ENCODE measurements at places on chromosomes 3 and 15.

DNA sequence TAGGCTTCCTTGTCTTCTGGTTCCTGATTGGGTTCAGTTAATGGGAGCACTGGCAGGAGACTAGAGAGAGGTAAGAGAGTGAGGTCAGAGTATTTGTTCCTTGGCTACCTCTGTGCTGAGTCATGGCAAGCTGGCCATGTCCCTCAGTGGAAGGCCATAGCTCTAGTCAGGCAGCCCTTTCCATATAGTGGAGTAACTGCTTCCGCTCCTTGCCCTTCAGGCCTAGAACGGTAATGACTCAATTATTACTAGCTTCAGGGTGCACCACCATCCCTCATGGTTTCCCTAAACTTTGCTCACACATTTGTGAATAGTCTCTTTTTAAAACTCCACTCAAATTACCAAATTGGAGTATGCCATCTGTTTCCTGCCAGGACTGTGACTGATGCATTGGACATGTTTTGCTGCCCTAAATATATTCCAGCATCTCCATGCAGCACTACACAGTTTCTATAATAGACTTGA lies 10.5 kb upstream of the ANO10 start:
- DNase-seq = no peak

- no peak for DNase-seq
These were observed 51.2 kb downstream of the LYSMD4 start for GRCh38 chr15:99681990-99682389.

DNA sequence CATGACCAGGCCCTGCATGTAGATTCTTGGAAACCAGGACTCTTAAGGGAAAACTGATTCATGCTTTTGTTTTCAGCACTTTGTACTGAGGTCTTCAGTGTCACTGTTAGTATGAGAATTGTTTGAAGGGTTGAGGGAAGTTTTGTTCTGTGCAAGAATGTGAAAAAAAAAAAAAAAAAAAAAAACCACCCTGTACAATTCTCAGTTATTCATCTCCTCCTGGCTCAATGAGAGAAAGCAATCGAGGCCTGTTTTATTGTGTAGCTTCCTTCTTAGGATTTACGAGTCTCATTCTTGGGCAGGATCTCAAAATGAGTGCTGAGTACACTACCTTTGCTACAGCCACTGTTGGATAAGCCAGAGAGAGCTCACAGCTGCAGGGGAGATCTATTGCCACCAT lies 469.5 kb downstream of the CNTN4 start:
- no peak for DNase-seq

DNA sequence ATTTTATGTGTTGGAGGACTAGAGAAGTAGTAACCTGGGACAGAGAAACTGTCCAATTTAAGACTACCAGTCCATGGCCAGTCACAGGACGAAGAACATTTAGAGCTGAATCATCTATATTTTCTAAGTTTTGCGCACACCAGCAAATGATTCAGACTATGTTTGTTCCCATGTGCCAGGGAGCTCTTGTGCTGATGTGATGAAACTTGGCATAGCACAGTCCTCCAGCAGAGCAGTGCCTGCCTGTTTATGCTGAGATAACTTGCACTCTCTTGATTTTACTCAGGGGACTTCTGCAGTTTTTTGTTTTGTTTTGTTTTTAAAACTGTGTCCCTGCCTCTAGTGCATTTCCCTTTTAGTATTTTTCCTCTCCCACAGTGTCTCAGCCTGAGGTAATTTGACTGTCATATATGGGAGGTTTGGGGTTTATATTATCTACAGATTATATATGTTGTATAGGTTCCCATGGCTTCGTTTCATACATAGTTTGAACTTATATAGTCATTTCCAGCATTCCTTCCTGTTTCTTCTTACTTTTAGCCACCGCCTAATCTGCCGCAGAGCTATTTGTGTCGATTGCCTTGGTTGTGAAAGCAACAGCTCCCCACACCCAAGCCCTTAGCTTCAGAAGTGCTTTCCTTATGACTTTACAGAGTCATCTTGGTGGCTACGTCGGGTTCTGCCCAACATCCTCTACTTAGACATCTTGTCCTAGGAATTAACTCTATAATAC lies 45.5 kb downstream of the PPM1L start:
- no peak for DNase-seq
